ENCODE measurements at places on chromosomes 3 and 15.

DNA sequence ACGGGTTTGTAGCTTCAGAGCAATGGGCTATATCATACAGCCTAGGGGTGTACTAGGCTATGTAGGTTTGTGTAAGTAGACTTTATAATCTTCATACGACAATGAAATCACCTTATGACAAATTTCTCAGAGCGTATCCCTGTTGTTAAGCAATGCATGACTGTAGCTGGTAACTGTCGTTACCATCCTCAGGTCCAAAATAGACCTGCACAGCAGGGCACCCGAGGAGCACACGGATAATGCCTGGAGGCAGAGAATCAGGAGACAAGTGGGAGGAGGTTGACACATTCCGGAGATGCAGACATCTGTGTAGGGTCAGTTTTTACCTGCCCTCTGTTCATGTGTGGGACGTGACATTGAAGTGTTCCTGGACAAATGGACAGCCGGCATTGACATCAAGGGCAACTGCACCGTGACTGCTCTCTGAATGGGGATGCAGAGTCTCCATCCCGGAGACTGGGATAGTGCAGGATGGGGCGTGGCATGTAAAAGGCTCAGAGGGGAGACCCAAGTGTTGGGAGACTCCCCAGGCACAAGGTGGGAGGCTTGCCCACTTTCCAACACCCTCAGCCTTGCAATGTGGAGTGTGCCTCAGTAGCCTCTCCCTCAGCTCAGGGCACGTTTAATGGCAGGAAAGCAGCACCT is 45.9 kb upstream of the PGPEP1L start:
- DNase-seq = no peak

DNA sequence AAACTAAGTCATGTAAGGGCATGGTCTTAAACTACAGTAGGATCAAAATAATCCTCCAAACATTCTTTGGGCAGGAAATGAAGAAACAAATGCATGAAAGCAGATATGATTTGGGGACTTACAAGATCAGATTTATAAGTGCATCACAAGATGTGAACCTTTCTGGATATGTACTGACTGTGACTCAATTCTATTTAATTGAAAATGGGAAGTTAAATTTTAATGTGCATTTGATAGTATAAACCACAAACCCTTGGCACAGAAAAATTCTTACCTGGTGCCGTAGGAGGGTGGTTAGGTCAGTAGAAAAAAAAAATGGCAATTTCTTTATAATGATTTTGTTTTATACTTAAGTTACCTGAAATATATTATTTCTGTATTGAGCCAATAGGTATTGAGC is 262.5 kb upstream of the TGFBR2 start:
- no peak for DNase-seq

DNA sequence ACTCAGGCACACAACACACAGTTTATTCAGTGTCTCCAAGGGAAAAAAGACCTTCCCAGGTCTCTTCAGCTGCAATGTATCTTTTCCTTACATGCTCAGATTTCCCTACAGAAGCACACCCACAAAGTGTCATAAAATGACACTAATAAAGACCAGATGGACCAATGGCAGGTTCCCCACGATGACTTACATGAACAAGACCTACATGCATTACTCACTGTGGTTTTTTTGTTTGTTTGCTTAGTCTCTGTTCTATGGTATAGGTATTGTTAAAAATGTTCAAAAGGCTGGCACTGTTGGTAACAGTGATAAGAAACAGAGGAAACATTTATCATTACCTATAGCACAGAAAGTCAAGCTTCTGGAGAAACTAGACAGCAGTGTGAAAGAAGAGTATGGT is 318.2 kb upstream of the TMCO5A start:
- DNase-seq = no peak

GRCh38 chr3:59526999-59527398 is 477.2 kb upstream of the CFAP20DC start:
- no peak for DNase-seq

- DNase-seq = no peak
Observed at GRCh38 chr3:132079147-132079546, 44.3 kb upstream of the CPNE4 start.

- no peak for DNase-seq
Observed at GRCh38 chr3:179646177-179646576, 6.7 kb upstream of the USP13 start.

- no peak for DNase-seq
Observed at GRCh38 chr3:54079314-54079713, 43.0 kb upstream of the CACNA2D3 start.

GRCh38 chr15:77633913-77634265 is 1.2 kb upstream of the LINGO1 start:
- peak; percentile 60 for DNase-seq
